ENCODE measurements at places on chromosomes 5 and 9.

GRCh38 chr9:112863746-112864145 lies 26.9 kb downstream of the SLC46A2 start:
- DNase-seq = no peak

GRCh38 chr5:158140120-158140731 lies 281.3 kb upstream of the CLINT1 start:
- no peak for DNase-seq

- no peak for DNase-seq
These were observed 109.9 kb upstream of the IFNE start for GRCh38 chr9:21592063-21592338.

DNA sequence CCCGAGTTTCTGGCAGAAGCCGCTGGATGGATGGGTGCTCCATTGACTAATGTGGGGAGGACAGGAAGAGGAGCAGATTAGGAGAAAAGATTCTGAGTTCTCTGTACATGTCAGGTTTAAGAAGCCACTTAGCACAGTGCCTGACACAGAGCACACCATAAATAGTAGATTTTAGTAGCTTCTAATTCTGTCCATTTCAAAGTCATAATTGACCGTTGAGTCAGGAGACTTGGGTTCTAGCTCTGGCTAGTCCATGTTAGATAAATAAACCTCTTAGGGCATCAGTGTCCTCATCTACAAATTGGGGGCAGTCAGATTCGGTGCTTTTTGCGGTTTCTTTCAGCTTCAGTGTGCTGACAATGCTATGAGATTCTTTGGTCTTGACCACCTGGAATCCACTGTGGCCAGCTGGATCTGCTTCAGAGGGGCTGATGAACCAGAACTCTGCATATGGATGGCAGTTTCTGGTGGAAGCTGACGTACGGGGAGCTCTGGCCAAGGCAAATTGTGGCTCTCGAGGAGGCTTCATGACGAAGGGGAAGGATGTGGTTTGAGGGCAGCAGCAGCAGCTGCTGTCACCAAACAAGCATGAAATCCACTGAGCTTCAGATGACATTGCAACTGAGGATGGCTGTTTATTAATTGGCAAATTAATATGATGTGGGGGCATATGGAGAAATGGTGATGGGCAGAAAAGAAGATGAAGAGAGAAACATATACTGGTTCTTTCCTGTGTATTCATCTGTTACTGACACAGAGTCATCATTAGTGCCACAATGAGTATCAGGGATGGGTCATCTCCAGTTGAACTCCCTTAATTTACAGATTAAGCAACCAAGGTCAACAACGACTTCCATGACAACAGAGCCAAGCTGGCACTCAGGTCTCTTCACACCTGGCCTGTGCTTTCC lies 134.4 kb downstream of the AOPEP start:
- no peak for DNase-seq

DNA sequence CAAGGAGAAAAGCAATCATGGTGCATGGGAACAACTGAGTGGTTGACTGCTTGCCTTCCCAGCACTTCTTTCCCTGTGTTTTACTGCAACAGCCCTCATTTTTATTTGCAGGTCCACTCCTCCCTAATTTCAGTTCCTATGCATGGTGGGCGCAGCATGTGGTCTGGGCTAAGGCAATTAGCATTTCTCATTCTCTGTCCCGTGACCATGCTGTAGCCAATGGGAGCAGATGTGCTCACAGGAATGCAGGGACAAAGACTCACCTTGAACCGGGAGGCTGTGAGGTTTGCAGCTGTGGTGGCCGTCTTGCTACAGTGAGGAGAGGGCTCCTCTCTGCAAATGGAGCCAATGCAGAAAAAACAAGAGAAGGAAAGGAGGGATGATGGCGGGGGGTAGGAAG lies 315.5 kb downstream of the SLIT3 start:
- DNase-seq = no peak

- DNase-seq = no peak
These were observed 261.0 kb downstream of the NSG2 start for GRCh38 chr5:174306345-174307030.

GRCh38 chr5:54440456-54440893 lies 15.0 kb upstream of the HSPB3 start:
- no peak for DNase-seq

DNA sequence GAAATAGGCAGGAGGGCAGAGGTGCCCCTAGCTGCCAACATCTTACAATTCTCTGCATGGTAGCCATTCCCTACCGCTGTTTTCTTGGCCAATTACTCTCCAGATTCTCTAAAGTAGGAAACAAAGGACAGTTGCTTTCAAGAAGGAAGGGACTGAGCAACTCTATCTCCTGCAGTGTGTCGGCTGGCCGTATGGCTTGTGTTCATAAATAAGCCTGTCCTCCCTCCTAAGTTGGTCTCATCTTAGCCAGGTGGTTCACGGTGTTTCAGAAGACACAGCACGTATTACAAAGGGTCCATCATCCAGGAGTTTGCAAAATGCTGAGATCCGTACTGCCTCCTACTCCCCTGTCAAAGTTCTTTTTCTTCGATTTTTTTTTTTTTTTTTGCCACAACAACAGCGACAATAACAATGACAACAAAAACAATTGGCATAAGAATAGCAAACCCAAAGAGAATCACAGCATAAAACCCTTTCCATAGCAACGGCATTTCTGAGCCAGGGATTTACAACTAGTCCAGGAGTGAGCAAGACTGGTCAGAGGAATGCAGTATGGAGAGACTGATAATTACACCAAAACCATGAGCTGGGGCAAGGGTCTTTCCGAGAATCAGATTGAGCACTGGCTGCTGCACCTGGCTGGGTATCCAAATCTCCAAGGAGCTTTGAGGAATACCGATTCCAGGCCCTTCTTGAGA lies 212.8 kb downstream of the SLIT3 start:
- no peak for DNase-seq

GRCh38 chr5:42374679-42375273 lies 48.5 kb upstream of the GHR start:
- DNase-seq = no peak

DNA sequence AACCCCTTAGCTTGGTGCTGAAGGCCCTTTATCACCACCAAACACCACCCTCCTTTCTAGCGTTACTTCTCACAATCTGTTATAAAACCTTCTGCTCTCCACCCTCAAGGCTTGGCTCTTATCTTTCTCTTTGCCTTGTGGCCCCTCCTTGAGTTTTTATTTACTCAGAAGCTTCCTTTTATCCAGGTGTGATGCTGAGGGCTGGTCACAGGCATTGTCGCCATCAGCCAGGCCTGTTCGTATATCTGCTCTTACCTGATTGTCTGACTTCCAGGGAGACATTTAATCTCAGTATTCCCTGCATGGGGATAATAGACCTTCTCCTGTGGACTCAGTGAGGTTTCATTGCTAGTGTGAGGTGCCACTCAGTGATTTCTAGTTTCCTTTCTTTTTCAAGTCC lies 34.2 kb downstream of the MEGF10 start:
- DNase-seq = no peak

GRCh38 chr9:119092125-119092524 lies 277.1 kb downstream of the BRINP1 start:
- no peak for DNase-seq

DNA sequence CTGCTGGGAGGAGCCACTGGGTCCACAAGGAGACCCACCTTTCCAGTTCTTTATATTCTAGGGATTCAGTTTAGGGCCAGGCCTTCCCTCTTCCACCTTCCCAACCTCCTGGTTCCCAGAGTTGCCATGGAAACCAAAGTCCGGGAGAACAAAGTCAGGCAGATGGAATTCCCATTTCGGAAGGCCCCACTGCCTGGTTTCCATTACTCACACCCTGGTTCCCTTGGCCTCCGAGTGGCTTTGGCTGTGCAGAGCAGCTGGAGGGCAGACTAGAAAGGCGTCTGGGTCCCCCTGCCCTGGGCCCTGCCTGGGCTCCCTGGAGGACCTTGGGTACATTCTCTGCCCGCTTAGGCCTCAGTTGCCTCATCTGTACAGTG lies 136.1 kb downstream of the RGS3 start:
- no peak for DNase-seq

GRCh38 chr9:112035166-112035826 lies 138.7 kb downstream of the UGCG start:
- no peak for DNase-seq

DNA sequence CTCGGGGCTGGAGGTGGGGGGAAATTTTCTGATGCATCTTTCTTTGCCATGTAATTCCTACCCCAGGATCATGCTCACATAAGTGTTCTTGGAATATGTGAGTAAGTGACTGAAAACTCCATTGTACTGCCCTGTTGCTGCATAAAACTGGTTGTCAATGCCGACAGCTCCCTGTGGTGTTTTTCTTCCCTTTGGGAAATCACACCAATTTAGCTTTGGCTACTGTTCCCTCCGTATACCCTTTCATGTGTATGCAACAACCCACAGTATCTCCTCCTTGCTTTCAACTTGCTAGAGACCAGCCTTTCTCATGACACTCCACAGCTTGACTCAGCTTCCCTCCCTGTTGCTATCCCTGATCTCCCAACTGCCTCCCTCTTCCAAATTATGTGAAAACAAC lies 240.6 kb downstream of the TRIM32 start:
- DNase-seq = no peak

GRCh38 chr5:150440948-150441812 lies 8.4 kb downstream of the RPS14 start:
- no peak for DNase-seq

DNA sequence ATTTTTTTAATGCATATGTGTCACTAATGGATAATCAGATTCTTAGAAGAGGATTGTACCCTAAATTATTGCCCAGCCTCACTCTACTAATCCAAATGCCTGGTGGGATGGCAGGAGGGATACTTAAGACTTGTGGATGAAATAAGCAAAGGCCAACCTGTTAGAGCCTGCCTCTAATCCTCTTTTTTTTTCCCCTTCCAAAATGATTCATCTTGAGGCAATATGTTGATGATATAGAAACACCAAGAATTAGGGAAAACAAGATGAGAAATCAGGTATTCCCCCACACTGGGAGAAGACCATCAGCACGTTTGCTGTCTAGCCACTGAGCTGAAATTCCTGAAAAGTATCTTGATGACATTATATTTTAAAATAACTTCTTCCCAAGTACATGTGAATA lies 52.0 kb downstream of the RFK start:
- no peak for DNase-seq

DNA sequence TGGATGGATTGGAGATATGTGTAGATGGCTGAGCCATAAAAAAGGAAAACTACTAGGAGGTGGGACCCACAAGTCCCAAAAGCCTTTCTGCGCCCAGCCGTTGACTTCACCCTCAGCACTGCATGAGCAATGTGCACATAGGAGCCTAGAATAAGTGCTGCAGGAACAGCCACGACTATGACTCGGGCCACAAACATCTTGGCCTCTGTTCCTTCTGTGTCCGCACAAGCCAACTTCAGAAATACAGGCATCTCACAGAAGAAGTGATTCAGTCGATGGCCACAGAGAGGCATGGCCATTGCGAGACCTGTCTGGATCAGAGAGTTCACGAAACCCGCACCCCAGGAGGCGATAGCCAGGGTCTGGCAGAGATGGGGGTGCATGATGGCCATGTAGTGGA lies 587 bp downstream of the OR2Y1 start:
- no peak for DNase-seq

- DNase-seq = no peak
These were observed 270.7 kb upstream of the WWC1 start for GRCh38 chr5:168020542-168021294.

DNA sequence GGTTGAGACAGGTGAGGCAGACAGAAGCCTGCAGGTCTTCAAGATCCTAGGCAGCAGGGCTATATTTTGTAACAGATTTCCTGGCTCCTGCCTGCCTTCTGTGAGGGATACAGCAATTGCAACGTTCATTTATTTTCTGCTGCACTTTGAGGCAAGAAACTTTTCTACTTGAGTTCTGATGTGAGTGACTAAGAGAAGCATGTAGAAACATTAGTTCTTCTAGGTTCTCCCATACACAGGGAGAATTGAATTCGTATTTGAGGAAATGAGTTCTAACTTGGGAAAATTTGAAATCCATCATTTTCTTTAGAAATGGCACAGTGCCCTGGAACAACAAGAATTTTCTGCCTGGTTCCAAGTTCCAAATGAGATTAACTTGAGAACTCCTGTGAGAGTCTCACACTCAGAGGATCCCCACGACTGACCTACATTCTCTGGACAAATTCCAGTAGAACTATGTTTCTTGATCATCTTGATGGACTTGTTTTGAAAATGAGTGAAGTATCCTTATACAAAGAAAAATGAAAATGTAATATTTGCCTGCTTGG lies 15.0 kb downstream of the MAMDC2 start:
- DNase-seq = no peak

GRCh38 chr5:114830114-114830513 lies 339.6 kb downstream of the TRIM36 start:
- DNase-seq = no peak

DNA sequence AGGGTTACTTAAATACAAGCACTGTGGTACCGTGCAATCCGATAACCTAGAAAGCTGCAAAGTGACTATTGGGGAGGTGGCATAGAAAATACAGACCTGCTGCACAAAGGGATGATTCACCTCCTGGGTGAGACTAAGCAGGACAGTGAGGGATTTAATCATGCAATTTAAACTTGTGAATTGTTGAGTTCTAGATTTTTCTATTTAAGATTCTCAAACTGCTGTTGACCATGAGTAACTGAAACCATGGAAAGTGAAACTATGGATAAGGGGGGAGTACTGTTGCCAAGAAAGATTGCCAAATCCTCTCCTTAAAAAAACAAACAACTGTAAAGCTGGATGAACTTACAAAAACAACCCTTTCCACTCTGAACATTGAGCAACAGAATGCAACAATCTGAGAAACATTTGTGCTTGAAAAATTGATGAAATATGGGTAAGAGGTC lies 61.5 kb upstream of the NUDT12 start:
- DNase-seq = no peak

DNA sequence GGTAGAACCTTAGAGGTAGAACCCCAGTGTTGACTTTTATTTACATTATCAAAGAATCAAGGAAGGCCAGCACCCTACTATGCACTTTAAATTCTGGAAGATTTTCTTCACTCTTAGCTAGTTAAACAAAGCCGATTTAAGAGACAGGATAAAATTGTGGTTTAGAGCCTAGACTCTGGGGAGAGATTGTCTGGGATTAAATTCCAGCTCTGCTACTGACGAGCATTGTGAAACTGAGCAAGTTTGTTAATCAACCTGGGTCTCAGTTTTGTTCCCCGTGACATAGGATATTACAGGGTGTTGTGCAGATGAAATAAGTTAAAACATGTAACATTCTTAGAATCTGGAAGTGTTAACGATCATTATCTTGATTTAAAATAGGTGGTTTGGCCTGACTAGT lies 83.5 kb downstream of the FEM1C start:
- no peak for DNase-seq

- DNase-seq = no peak
These were observed 65.1 kb downstream of the BASP1 start for GRCh38 chr5:17282283-17283120.

- no peak for DNase-seq
These were observed 57.4 kb downstream of the THBS4 start for GRCh38 chr5:80092486-80093107.

GRCh38 chr5:172505403-172505759 lies 51.1 kb upstream of the SH3PXD2B start:
- no peak for DNase-seq
